ENCODE measurements at places on chromosomes 16 and 17. TPM values are rescaled to one million over a fixed set of nuclear protein-coding genes. Genes with fewer than 3 reads are reported as not detected.
A peak's percentile ranks its signal among the peaks of the same experiment; 100 is the strongest.

DNA sequence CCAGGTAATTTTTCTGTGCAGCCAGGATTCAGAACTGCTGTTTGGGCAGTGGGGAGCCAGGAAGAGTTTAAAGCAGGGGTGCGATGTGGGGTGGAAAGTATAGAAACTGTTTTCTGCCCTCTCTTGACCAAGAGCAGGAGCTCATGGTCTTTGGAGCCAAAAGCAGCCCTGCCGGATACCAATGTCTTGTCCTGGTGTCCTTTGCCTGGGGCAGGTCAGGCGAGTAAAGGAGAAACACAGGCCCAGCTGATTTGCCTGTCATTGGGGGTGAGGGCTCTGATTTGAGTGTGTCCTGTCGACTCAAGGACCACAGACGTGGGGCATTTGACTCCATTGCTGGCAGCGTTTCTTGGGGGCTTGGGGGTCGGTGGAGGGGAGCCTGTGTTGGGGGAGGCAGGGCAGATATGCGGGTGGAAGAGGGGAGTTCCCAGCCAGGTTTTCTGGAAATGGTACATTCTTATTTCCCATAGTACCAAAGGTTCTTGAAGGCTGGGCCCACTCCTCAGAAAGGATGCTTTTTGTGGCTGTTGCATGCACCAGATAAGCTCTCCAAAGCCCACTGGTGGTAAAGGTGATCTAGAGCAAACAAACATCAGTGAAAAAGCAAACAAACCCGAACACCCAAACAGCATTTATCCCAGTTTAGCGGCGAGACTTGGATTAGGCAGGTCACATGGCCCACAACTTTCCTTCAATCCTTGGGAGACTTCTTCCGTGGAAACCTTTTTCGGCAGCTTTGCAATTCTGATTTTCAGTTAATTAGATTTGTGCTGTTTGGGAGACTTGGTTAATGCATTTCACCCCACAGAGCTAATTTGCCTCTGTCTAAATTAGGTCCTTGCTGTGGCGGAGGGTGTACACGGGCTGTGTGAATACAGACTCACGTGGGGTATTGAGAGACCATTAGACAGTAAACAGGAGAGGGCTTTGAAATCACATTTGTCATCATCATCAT, 59.0 kb downstream of the MSI2 start:
- no peak for DNase-seq

- no peak for DNase-seq
These were observed 16.5 kb downstream of the PHKB start for GRCh38 chr16:47477679-47478078.

The CD300LB gene
- not detected for total RNA-seq

DNA sequence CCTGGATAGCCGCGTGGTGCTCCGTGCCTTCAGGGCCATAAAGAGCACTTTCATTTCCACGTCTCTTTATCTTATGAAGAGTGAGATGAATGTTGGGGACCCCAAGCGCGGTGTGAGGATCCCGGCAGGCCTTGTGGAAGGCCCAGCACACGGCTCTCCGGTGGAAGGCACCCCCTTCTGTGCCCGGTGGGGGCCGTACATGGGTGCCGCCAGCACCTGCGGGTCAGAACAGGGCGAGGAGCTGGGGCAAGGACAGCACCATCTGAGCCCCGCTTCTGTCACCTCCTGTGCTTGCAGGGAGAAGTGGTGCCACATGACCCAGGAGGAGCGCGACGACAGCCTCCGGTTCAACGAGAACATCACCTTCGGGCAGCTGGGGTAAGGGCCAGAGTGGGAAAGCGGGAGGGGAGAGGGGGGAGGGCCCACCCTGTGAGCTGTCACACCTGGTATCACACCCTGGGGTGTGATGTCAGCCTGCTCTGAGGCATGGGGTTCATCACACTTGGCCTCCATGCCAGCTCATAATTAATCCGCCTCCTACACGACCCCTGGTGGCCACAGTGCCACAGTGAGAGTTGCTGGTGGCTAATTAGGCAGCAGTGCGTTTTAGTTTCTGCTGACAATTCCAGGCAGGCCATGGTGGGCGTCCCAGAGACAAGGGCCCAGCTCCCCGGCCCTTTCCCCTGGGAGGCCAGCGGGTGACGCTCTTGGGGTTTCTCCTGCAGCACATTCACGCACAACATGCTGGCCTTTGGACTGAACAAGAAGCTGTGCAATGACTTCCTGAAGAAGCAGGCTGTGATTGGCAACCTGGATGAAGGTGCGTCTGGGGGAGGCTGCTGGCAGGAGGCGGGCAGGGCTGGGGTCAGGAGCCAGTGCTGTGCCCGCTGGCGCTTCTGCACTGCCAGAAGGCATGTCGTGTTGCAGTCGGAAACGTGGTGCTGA, 25.7 kb downstream of the CIBAR2 start:
- peak; percentile 78 for DNase-seq

DNA sequence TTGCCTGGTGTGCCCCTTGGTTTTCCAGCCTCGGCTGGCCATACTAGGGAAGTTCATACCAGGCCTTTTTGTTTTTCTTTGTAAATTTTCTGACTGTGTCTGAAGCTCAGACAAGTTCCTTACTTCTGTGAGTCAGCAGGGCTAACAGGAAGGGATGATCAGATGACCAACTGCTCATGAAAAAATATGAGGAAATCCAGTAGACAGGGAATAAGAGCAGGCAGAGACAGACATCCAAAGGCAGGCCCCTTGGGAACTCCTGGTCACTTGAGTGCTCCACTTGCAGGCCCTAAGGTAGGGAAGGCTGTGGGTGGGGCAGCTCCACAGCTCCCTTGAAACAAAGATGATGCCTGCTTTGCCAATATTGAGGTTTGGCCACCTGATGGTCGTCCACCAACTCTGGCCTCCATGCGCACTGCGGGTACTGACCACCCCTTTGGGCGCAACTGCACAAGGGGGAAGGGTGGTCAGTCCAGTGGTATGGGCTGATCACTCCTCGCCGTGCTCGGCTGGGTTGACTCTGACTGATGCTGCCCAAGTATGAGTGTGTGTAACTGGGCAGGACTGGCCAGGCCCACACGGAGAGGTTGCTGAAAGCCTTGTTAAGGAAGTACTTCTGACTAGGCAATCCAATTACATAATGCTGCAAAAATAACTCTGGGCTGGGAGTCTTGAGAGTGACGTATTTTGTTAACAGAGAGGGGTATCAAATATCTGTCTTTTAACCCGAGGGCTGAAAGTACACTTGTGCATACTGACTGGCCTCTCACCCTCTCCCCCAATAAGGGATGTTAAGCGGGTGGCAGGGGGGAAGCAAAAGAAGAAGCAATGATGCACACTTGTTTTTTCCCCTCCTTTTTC, 20.8 kb upstream of the ZFHX3 start:
- peak; percentile 87 for DNase-seq

- DNase-seq: no peak
These were observed 159.2 kb upstream of the RPH3AL start for GRCh38 chr17:511833-512251.

- DNase-seq: no peak
These were observed 31.7 kb downstream of the PIK3R6 start for GRCh38 chr17:8835631-8836364.

DNA sequence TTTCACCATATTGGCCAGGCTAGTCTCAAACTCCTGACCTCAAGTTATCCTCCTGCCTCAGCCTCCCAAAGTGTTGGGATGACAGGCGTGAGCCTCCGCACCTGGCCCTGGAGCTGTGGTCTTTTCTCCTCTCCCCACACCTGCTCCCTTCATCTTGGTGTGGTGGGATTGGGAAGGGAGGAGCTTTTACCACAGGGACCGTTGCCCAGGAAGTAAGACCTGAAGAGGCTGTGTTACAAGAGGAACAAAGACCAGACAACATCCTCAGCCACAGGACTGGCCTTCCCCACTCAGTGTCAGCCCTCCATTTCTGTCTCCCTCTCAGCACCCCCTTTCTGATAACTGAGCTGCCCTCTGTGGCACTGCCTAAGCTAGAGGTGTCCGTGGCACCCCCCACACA, 9.4 kb upstream of the C17orf113 start:
- no peak for DNase-seq

DNA sequence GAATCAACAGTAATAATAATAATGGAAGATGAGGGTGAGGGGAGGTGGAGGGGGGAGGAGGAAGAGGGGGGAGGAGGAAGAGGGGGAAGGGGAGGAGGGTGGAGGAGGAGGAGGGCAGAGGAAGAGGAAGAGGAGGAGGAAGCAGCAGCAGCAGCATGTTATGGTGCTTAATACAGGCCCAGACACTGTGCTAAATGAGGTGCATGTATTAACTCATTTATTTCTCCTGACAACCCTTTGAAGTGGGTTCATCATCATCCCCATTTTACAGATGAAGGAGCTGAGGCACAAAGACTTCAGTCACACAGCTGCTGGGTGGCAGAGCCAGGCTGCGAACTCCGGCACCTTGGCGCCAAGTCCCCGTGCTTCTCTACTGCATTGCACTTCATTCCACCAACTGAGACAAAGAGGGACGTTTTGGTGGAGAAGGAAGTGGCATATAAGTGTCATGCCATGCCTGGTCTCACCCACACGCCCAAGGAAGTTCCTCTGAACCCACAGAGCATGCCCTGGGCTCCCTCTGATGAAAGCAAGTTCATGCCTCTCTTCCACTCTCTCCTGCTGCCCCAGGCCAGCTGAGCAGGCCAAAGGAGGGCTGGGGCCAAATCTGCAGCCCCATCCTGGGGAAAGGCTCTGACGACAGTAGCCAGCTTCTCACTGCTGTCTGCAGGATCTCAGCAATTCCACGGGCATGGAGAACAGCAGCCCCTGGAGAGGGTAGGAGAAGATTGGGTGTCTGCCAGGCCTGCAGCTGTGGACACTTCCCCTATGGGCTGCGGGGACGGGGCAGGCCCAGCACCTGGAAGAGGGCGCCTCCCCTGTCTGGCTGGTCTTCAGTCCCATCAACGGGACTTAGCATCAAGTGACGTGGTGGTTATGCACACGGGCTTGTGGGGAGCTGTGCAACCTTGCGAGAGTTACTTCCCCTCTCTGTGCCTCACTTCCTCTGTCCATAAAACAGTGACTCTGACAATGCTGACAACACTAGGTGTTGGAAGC, 21.8 kb downstream of the XYLT1 start:
- DNase-seq: no peak

- DNase-seq: no peak
These were observed 4.0 kb downstream of the NOG start for GRCh38 chr17:56597495-56597990.

The CLEC19A gene
- not detected for total RNA-seq

DNA sequence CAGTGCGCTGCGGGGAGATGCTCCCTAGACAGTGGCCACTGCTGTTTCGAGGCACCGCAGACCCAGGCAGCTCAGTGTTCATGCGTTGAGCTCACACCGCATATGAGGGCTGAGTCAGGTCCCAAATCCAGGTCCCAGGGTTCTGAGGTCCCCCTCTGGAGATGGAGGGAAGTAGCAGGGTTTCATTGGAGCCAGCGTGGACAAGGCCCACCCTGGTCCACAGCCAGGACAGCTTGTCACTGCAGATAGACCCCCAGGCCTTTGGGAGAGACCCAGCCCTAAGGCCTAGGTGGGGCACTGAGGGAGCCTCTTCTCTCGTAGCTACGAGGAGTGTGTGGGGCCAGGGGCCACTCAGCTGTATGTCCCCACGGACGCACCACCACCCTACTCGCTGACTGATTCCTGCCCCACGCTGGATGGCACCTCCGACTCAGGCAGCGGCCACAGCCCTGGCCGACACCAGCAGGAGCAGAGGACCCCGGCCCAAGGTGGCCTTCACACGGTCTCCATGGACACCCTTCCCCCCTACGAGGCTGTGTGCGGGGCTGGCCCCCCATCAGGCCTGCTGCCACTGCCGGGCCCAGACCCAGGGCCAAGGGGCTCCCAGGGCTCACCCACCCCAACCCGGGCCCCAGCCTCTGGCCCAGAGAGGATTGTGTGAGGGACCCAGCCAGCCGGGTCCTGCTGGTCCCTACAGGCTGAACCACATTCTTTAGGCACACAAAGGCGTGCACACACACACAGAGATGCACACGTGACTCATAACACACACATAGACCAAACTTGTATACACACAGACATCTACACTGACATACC, 53.4 kb downstream of the BEAN1 start:
- no peak for DNase-seq

GRCh38 chr17:83173914-83174361, 94.5 kb downstream of the METRNL start:
- DNase-seq: no peak
